ENCODE measurements at places on chromosomes 11 and 22.

DNA sequence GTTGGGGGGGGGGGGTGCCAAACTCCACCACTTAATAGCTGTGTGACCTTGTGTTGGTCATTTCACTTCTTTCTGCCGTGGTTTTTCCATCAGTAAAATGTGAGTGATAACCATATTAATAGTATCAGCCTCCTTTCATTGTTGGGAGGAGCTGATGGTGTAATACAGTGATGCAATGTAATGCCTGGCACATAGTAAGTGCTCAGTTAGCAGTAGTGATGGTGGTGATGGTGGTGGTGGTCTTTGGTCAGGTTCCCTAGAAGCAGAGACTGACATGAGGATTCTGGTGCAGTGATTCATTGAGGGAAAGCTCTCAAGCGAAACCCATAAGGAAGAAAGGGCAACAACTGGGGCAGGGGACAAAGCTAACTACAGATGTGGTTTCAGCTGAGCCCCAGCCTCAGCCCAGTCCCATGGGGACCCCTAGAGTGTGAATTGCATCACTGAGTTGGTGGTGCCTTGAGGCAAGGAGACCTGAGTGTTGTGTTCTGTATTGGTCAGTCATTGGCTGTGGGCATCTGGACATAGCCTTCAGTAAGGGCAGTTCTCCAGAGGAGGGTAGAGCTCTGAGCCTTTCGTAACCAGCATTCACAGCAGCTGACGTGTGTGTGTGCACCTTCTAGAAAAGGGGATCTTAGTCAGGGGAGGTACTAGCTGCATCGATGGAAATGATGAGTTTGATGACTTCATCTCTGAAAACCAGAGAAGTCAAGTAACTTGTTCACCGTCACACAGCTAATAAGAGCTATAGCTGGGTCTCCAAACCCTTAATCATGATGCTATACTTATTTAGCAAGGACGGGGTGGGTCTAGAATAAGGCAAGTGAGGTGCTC, 93.6 kb upstream of the CRYBB3 start:
- DNase-seq: no peak

- no peak for DNase-seq
Measured at GRCh38 chr11:119309953-119310681, 6.8 kb downstream of the MCAM start.

DNA sequence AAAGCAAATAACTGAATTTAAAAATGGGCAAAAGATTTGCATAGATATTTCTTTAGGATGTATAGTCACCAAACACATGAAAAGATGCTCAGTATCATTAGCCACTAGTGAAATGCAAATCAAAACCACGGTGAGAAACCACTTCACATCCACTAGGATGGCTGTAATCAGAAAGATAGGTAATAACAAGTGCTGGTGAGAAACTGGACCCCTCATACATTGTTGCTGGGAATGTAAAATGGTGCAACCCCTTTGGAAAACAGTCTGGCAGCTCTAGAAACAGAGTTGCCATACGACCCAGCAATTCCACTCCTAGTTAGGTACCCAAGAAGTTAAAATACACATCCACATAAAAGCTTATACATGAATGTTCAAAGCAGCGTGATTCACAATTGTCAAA, 16.3 kb downstream of the RPUSD4 start:
- no peak for DNase-seq

DNA sequence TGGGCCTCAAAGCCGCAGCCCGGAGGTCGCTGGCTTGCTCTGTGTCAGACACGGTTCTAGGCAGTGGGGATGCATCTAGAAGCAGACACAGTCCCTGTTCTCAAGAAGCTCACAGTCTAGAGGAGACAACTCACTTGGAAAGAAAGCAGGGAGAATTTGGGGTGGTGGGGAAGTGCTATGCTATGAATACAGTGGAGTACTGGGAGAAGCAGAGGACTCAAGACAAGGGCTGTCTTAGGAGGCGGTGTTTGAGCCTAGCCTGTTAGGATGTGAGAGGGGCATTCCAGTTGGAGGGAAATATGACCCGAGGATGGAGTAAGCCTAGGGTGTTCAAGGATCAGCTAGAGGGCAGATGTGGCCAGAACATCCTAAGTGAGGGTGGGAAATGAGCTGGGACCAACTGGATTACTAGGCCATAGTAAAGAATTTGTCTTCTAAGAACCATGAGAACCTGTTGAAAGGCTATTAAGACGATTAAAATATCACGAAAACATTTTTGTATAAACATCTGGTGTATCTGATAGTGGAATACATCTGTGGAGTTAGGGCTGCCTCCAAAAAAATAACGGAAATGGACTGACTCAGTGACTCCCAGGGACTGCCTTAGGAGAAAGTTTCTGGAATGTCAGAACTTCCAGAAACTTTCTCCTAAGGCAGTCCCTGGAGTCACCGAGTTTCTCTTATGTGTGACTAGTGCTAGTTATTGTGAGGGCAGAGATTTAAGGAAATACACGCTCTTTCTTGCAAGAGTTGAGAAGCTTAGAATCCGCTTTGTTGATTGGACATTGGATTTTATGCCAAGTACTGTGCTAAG, 1.1 kb upstream of the PITPNB start:
- no peak for DNase-seq

GRCh38 chr11:82599836-82600235, 133.8 kb downstream of the FAM181B start:
- no peak for DNase-seq
